ENCODE measurements at places on chromosomes 6 and 20.

DNA sequence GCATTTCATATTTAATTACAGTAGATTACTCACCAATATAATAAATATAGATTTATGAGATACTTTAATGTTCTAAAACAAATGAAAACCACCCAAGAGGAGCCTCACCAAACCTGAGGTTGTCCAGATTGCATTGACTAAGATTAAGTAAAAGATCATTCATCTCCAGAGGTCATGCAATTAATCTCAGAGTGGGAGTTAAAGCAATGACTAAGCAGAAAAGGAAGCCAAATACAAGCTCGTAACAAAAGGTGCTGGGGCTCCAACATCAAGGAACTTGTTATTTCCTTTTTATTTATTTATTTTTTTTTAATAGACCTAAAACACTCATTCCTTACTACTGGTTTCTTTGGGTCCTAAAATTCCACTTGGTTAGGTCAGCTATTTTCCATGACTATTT is 57.7 kb downstream of the RSPO3 start:
- no peak for DNase-seq

DNA sequence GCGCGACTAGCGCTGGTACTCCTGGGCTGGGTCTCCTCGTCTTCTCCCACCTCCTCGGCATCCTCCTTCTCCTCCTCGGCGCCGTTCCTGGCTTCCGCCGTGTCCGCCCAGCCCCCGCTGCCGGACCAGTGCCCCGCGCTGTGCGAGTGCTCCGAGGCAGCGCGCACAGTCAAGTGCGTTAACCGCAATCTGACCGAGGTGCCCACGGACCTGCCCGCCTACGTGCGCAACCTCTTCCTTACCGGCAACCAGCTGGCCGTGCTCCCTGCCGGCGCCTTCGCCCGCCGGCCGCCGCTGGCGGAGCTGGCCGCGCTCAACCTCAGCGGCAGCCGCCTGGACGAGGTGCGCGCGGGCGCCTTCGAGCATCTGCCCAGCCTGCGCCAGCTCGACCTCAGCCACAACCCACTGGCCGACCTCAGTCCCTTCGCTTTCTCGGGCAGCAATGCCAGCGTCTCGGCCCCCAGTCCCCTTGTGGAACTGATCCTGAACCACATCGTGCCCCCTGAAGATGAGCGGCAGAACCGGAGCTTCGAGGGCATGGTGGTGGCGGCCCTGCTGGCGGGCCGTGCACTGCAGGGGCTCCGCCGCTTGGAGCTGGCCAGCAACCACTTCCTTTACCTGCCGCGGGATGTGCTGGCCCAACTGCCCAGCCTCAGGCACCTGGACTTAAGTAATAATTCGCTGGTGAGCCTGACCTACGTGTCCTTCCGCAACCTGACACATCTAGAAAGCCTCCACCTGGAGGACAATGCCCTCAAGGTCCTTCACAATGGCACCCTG is 1.6 kb downstream of the TPBG start:
- DNase-seq = peak; percentile 54

DNA sequence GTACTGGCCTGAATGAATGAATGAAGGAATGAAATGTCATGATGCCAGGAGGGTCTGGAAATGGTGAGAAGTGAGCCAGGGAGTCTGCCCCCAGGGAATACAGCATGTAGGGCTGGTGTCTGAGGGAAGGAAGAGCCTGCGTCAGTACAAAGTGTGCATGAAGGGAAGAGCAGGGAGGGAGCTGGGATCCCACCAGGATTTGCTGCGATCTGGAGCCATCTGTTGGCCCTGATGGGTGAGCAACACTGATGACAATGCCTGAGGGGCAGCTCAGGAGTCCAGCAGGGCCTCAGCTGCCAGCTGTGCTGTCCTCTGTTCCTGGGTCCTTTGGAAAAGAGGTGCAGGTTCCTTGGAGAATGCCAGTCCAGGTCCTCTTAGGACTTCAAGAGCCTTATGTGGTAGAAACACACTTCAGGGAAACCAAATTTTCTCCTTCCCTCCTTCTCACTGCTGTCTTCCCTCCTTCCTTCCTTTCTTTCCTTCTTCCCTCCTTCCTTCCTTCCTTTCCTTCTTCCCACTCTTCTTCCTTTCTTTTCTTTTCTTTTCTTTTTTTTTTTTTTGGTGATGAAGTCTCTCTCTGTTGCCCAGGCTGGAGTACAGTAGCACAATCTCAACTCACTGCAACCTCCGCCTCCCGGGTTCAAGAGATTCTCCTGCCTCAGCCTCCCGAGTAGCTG is 11.5 kb downstream of the BPI start:
- no peak for DNase-seq

DNA sequence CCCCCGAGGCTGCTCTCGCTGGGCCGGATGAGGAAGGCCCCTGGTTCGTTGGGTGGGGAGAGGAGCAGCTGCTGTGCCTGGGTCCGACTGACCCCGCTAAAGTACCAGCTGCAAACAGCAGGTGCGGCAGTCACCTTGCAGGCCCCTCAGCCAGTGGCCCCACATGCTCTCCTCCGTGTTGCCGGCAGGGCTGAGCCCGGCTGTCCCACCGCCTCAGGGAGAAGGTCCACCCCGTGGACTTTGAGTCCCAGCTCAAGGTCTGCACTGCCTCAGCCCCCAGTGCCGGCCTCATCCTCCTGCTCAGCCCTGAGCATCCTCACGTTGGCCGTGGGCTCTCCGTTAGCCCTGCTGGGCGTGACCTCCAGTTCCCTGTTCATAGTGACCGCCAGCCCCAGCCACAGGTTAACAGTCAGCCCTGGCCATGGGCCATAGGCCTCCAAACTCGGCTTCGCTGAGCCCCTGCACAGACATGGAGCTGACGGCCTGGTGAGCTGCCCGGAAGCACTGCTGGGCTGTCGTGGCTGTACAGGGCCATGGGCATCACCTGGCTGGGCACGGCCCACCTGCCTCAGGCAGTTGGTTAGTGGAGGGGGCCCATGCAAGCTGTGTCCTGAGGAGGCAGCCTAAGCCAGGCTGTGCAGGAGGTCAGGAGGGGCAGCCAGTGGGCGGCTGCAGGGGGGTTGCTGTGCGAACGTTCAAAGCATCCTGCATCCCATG is 3.1 kb downstream of the SRMS start:
- DNase-seq = no peak

DNA sequence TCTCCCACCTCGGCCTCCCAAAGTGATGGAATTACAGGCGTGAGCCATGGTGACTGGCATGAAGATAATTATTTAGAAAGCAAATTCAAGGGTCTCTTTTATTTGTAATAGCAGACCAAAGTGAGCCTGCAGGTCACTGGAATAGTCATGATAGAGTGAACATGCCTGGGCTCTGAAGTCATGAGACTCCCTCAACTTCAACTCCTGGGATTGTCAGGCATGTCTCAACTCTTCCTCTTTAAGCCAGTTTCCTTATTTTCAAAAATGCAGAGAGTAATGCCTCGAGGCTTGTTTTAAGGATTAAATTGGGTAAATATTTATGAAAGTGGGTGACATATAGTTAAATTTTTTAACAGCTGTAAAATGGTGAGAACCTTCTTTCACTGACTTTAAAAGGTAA is 22.7 kb upstream of the HECA start:
- no peak for DNase-seq

- peak; percentile 72 for DNase-seq
These were observed 224.5 kb upstream of the AGPAT4 start for GRCh38 chr6:161498359-161498758.

GRCh38 chr20:10542442-10542841 is 107.3 kb downstream of the SLX4IP start:
- no peak for DNase-seq

DNA sequence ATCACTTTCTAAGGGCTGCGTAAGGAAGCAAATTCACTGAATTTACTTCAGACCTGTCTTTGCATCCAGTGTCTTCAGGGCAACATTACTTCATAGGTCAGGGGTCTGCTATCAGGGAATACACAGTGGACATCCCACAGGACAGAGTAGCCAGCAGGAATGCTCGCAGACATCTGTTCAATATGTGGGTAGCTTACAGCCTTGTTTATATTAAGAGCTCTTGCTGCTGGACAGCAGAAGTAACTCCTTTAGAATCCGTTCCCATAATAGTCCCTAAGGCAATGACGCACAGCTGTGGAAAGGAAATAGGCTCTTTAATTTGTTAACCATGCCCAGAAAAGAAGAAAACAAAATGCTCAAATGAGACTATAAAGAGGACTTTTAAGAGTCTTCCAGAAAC is 198.7 kb downstream of the MOXD1 start:
- no peak for DNase-seq

GRCh38 chr6:101088594-101088993 is 207.5 kb upstream of the ASCC3 start:
- no peak for DNase-seq

DNA sequence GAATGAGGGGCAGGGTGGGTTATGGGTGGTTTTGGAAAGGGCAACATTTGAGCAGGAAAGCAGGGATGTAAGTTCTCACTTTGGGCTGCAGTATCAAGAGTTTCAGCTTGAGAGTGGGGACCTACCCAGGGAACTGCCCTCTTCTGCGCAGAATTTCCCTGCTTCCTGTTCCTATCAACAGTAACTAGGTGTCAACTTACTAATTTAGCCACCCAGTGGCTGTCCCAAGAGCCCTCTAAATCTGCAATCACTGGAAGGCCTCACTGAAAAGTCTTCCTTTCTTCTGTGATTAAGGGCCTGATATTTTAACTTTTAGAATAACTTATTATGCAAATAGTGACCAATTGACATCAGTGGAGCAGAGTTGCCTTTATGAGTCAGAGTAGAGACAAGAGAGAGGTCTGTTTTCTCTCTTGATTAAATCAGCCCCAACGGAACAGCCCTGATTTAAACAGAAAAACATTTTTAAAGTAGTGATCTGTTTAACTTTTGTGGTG is 118.2 kb upstream of the RIPOR2 start:
- no peak for DNase-seq

GRCh38 chr6:28537509-28538140 is 11.9 kb downstream of the GPX5 start:
- DNase-seq = peak; percentile 40

DNA sequence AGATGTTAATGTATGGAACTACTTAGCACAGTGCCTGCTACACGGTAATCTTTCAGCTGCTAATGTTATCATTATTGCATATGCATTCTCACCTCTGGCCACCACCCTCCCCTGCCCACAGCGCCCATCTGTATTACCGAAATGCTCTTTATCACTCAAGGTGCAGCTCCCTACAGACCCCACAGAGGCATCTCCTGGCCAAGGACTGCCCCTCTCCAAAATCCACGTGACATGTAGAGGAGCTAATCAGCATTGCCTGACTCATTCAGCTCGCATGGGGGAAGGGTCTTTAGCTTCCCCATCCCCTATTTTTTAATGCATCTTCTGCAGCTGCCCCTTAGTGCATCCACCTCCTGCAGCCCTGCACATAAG is 41.8 kb downstream of the SLC22A23 start:
- DNase-seq = peak; percentile 43
